LNCaP clone FGC (cell line): ENCODE measurements at places on chromosomes 16 and 17.

DNA sequence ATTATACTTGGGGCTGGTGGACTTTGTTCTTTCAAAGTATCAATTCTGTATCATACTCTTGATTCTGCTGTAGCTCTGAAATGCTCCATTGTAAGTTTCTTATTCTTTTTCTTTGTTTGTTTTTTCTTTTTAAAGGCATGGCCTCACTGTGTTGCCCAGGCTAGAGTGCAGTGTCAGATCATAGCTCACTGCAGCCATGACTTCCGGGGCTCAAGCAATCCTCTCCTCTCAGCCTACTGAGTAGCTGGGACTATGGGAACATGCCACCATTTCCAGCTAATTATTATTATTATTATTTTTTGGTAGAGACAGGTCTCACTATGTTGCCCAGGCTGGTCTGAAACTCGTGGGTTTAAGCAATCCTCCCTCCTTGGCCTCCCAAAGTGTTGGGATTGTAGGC is 38.9 kb upstream of the METTL9 start:
- no peak for DNase-seq

- DNase-seq = no peak
Observed at GRCh38 chr16:84339311-84339710, 29.0 kb upstream of the ATP2C2 start.

DNA sequence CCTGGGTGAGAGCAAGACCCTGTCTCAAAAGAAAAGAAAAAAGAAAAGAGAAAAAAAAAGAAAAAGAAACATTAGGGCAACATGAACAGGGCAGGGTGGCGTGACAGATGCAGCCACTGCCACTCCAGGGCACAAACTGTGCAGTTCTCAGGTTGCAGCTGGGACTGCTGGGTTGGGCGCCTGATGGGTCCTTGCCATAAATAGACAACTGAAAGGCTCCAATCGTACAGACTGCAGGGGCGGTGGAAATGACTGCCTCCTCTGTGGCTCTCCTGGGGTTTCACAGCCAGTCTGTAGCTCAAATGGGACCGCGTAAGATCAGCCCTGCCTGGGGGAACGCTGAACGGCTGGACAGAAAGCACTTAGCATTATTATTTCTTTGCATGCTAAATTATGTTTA is 130.7 kb downstream of the CPPED1 start:
- DNase-seq = no peak

- no peak for DNase-seq
Observed at GRCh38 chr17:80397034-80397387, 18.0 kb upstream of the ENDOV start.

DNA sequence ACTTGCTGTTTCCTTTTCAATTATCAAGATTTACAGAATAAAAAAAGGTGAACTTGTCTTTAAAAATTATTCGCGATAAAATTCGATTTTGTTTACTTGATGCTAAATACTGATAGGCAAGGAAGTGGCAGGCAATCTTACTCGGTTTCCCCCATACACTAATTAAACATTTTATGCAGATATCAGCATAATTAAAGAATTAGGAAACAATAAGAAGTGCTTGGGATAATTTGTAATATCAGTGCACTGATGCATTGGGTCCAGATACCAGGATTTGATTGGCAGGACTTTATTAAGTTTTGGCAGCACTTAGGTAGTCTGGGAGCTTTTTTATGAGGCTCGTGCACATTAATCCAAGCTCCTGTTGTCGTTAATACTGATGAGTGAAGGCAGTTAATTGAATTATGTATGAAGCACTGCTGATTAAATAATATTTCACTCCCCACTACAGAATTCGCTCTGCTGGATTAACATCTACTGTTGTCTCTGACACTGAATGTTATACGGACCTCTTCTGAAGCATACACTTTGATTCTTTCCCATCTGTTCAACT is 165.6 kb downstream of the CA10 start:
- no peak for DNase-seq

DNA sequence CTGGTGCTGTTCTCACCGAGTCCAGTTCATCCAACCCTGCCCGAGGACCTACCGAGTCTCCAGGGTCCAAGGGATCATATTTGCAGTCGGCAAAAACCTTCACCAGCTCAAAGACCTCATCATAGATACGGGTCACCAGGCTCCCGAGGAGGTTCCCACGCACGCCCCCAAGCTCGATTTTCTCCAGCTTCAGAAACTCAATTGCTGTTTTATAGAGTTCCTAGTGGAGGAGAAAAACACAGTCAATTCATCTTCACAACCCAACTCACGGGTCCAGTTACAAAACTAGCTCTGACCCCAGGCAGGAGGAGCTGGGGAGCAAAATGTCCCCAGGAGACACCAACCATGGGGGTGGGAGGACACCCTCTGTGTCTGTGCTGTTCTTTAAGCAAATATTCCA is 10.2 kb downstream of the DNAH17 start:
- no peak for DNase-seq

- DNase-seq = no peak
Observed at GRCh38 chr16:64343061-64343819, 778.6 kb downstream of the CDH11 start.

DNA sequence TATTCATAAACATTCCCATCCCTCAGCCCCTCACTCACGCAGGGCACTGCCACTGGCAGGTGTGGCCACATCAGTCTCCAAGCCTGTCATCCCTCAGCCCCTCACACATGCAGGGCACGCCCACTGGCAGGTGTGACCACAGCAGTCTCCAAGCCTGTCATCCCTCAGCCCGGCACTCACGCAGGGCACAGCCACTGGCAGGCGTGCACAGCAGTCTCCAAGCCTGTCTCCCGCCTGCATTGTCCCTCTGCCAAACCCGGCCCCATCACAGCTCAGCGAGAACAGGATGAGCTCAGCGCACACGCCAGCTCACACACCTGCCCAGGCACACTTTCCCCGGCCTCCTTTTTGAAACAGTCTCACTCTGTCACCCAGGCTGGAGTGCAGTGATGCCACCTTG is 11.4 kb upstream of the KREMEN2 start:
- DNase-seq = no peak

DNA sequence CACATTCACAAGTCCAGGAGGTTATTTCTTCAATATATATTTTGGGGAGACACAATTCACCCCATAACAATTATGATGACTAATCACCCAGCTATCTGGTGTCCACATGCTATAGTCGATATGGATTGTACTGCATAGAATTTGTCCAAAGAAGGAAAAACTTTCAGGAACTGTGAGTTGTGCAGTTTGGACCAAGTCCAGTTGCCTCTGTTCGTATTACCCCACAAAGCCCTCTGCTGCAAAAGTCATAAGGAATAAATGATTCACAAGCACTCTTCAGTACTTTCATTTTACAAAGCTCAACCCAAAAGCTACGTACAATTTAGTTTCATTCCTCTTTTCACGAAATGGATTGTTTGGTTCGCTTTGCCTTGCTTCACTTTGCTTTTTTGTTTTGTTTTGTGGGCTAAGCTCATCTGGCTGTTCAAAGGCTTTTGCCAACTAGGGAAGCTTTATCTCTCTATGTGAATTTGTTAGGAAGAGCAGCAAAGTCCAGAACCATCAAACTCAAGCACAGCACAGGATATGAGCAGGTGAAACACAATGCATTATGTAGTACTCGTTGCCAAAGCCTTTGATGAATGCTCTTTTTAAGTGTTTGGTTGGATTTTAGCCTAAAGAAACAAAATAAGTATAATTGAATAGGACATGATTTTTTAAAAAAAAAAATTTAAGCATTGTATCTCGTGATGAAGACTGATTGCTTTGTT is 98.6 kb downstream of the ZNF18 start:
- DNase-seq = no peak

- no peak for DNase-seq
Observed at GRCh38 chr16:80277182-80277581, 263.6 kb upstream of the DYNLRB2 start.

DNA sequence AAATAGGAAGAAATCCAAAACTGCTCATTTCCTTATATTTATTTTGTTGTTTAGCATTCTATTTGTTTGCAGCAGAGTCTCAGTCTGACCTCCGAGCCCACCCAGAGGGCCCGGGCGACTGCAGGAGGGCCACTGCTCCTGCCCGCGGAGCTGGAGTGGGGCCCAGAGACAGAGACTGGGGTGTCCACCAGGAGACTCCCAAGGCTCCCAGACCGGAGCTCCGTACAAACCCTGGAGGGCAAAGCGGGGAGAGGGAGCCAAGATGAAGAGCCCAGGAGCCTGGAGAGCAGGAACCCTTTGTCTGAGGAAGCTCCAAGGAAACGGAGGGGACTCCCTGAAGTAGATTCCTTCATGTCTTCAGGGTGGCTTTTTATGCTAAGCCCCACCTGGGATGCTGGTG is 57.9 kb downstream of the AXIN2 start:
- no peak for DNase-seq

DNA sequence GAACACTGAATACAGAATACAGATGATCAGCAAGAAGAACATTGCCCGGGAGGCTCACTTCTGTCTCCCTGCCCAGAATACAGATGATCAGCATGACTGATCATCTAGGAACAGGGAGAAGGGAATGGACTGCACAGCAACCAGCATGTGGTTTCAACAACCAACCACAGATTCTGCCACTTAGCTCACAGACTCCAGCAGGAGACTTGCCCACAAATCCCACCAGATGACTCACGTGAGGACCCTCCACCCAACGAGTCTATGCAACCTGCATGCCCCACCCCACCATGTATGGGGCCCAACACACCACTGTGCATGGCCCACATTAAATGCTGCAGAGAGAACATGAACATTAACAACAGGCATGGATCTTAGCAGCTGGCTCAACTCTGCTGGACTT is 36.1 kb upstream of the ALOX12 start:
- no peak for DNase-seq
